PC-3 (cell line): ENCODE measurements at places on chromosomes 3 and 15.

GRCh38 chr3:127307112-127307835 lies 19.4 kb upstream of the PRR20G start:
- DNase-seq, result no peak
- no peak overlapping the region for H3K4me3 ChIP-seq
- H3K27ac ChIP-seq, result no peak overlapping the region
- H3K27me3 ChIP-seq, result peaks cover 31% of the 10 kb centered on the region
- peaks cover 4% of the 10 kb centered on the region for H3K4me1 ChIP-seq

- DNase-seq, result peak; percentile 31
- no peak overlapping the region for H3K4me3 ChIP-seq
- H3K36me3 ChIP-seq, result no peaks in the 10 kb centered on the region
- H3K27me3 ChIP-seq, result 0 out of 2 replicates have a peak, but pooled peaks cover 13% of the 10 kb centered on the region
These were observed 10.2 kb upstream of the LINGO1 start for GRCh38 chr15:77642793-77643430.

GRCh38 chr3:195580744-195581443 lies 2.8 kb downstream of the APOD start:
- DNase-seq, result no peak
- H3K4me3 ChIP-seq, result no peak overlapping the region
- H3K27ac ChIP-seq, result no peak overlapping the region
- no peaks in the 10 kb centered on the region for H3K27me3 ChIP-seq

DNA sequence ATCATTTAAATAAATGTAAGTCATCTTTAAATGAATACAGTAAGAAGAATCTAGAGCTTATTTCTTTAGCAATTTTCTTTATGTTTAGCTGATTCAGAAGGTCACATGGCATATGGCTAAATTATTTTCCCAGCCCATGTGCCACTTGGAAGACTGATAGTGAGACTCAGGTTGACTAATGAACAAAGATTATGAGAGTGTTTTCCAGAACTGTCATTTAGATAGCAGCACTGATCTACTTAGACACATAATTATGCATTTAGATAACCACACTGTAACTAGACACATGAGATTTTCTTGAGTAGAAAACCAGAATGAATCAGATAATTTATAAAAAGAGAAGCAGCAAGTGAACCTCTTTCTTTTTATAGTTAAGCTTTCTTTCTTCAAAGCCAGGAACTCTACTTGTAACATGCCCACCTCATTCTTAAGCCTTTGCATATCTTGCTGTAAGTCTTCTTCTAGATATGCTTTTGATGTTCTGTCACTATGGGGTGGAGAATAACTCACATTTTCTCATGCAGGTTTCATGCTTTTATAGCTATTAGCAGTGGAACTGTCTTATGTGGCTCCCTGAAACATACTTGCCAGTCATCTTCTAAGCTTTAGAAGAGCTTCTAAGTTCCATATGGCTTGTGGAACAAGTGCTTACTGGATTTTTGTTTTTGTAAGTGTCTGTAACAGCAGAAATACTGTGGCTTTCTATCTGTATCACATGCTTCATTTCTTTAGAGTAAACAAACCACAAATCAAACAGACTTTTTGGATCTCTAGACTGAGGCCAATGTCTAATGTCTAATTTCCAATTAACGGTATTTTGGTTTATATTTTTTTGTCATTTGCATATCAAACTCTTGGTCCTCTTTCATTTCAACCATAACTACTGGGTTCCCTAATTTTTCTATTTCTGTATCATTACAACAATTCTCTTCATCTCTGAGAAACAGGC lies 101.4 kb downstream of the LMLN start:
- no peak overlapping the region for H3K4me3 ChIP-seq
- DNase-seq, result no peak
- H3K4me1 ChIP-seq, result no peaks in the 10 kb centered on the region
- H3K36me3 ChIP-seq, result no peaks in the 10 kb centered on the region
- H3K27me3 ChIP-seq, result peaks cover 59% of the 10 kb centered on the region
- no peak overlapping the region for H3K27ac ChIP-seq

DNA sequence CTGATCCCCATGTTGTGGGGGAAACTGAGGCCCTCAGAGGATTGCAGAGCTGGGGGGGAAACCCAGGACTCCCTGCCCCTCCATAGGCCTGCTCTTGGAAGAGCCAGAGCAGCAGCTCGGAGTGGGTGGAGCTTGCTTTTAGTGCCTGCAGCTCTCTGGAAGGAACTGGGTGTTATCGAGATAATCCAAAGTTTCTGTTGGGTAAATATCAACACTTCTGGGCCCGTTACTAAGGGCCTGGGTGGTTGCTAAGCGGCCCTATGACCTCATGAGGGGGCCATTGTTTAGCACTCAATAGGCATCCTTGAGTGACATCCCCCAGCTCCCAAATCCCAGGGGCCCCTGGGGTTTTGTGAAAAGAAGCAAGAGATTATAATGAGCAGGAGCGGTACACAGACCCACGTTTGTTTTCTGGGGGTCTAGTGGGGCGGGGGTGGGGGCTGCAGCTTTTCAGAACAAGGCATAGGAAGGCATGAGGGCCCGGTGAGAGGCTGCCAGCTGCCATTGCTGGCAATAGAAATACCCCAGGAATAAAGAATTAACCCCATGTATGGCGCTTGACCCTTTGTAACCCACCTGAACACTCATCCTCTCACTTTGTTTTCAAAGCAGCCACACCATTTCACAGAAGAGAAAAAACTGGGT lies 48.3 kb upstream of the ATP2B2 start:
- H3K4me1 ChIP-seq, result peaks cover 19% of the 10 kb centered on the region
- H3K36me3 ChIP-seq, result no peaks in the 10 kb centered on the region
- H3K4me3 ChIP-seq, result no peak overlapping the region
- H3K27me3 ChIP-seq, result peaks cover 3% of the 10 kb centered on the region; the same call in 1 of the 2 replicates
- no peak overlapping the region for H3K27ac ChIP-seq
- no peak for DNase-seq

- peaks cover 9% of the 10 kb centered on the region; the same call in 1 of the 2 replicates for H3K4me1 ChIP-seq
- H3K36me3 ChIP-seq, result no peaks in the 10 kb centered on the region
- H3K4me3 ChIP-seq, result no peak overlapping the region
- H3K27me3 ChIP-seq, result no peaks in the 10 kb centered on the region
- DNase-seq, result no peak
These were observed 541.8 kb downstream of the NLGN1 start for GRCh38 chr3:173939331-173939730.

GRCh38 chr15:58698887-58699641 lies 50.4 kb downstream of the ADAM10 start:
- H3K36me3 ChIP-seq, result peaks cover 11% of the 10 kb centered on the region; the same call in 1 of the 2 replicates
- H3K27me3 ChIP-seq, result no peaks in the 10 kb centered on the region
- no peaks in the 10 kb centered on the region for H3K4me1 ChIP-seq
- no peak overlapping the region for H3K4me3 ChIP-seq
- no peak overlapping the region for H3K27ac ChIP-seq

GRCh38 chr3:55158345-55158744 lies 230.5 kb upstream of the LRTM1 start:
- H3K4me3 ChIP-seq, result no peak overlapping the region
- peaks cover 20% of the 10 kb centered on the region for H3K4me1 ChIP-seq
- DNase-seq, result no peak
- no peak overlapping the region; the same call in 1 of the 2 replicates for H3K27ac ChIP-seq
- no peaks in the 10 kb centered on the region for H3K36me3 ChIP-seq

DNA sequence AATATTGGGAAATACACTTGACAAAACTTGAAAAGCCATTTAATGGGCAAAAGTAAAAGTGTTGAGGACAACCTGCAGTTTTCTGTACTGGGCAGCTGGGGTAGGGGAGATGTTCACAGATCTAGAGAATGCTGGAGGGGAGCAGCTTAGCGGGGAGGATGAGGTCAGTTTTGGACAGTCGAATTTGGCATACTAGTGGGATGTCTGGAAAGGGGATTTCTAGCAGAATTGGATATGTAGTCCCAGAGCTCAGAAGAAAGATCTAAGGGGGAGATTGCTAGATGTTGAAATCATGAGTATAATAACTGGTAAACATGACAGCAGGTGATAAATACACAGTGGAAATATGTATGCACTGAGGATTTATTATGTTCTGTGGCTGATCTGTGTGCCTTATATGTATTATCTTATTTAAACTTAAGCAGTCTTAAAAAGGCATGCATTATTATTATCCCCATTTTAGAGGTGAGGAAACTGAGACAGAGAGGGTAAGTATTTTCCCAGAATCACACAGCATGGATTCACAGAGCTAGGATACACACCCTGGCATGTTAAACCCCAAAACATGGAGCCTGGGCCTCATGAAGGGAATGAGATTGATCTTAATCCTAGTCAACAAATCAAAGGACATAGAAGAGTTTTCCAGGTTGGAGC lies 42.7 kb downstream of the TLNRD1 start:
- no peaks in the 10 kb centered on the region for H3K36me3 ChIP-seq
- H3K27ac ChIP-seq, result no peak overlapping the region
- no peak overlapping the region for H3K4me3 ChIP-seq
- DNase-seq, result no peak

GRCh38 chr15:29270169-29270955 lies 740 bp upstream of the NSMCE3 start:
- H3K27me3 ChIP-seq, result no peaks in the 10 kb centered on the region
- H3K4me1 ChIP-seq, result peaks cover 20% of the 10 kb centered on the region
- H3K36me3 ChIP-seq, result no peaks in the 10 kb centered on the region
- peak; percentile 17 for DNase-seq

DNA sequence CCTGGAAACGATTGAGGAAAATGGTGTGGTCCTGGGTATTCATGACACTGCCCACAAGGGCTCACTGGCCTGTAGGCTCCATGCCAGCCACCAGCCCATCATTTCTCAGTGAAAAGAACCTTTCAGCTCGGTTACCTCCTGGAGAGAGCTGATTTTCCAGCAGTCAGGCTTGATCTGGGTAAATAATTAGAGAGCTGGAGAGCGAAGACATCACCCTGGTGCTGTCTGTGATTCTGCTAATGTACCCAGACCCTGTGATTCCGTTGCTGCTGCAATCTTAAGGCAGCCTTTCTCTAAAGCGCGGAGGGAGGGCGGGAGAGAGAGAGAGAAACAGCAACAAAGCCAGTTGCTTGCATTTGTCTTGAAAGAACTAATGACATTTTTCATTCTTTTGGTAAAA lies 221.9 kb upstream of the TOPAZ1 start:
- H3K4me3 ChIP-seq, result no peak overlapping the region
- H3K27ac ChIP-seq, result no peak overlapping the region
- no peaks in the 10 kb centered on the region for H3K27me3 ChIP-seq
- H3K4me1 ChIP-seq, result no peaks in the 10 kb centered on the region
- no peaks in the 10 kb centered on the region for H3K36me3 ChIP-seq

- H3K27me3 ChIP-seq, result no peaks in the 10 kb centered on the region
- no peak overlapping the region for H3K4me3 ChIP-seq
- no peaks in the 10 kb centered on the region for H3K36me3 ChIP-seq
- no peaks in the 10 kb centered on the region for H3K4me1 ChIP-seq
- DNase-seq, result no peak
These were observed 1354.7 kb upstream of the EPHA6 start for GRCh38 chr3:95459706-95460105.

DNA sequence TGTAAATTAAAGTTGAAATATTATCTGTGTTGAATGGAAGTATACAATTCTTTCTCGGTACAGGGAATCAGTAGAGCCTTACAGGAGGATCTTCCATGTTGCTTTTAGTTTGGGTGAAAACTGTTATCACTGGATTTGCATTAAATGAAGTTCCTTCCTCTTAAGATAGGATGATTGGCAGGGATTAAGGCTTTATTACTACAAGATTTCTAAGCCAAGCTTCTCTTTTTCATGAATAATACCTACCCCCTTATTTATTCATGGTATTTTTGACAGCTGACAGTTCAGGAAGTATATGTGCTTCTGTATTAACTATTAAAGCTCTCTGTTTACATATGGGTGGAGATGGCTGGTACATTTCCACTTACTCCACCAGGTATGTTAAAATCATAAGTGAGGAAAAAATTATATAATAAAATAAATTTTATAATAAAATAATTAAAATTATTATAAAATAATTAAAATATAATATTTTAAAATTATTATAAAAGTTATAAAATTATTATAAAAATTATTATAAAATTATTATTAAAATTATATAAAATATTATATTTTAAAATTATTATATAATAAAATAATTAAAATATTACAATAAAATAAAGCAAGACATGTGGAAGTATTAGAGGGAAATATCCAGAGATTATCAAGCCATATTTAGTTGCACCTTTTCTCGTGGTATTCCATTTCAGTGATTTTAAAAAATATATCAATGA lies 332.9 kb downstream of the ROBO2 start:
- H3K27ac ChIP-seq, result no peak overlapping the region
- peaks cover 4% of the 10 kb centered on the region; the same call in 1 of the 2 replicates for H3K27me3 ChIP-seq
- DNase-seq, result no peak
- no peaks in the 10 kb centered on the region for H3K36me3 ChIP-seq

DNA sequence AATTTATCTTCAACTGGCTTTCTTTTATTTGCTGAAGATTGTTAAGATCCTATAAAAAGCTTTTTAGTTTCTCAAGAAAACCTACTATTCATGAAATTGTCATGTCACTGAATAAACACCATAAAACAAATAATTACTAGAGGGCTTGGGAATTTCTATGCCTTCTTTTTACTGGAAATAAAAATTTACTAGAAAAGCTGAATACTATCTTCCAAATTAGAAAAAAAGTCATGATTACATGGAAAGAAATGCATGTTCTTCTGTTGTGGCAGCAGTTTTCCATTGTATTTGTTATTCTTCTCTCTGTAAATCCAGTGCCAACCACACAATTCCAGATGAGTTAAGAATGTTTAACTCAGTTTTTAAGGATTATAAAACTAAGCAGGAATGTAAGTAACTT lies 153.8 kb downstream of the RAP2B start:
- no peak overlapping the region for H3K4me3 ChIP-seq
- H3K27ac ChIP-seq, result peak overlapping the region; percentile 50
- no peaks in the 10 kb centered on the region for H3K36me3 ChIP-seq
- peak; percentile 61 for DNase-seq

- no peak overlapping the region for H3K4me3 ChIP-seq
- no peaks in the 10 kb centered on the region for H3K27me3 ChIP-seq
- no peaks in the 10 kb centered on the region for H3K4me1 ChIP-seq
- H3K27ac ChIP-seq, result no peak overlapping the region
- DNase-seq, result no peak
These were observed 508.8 kb downstream of the DIPK2A start for GRCh38 chr3:144480416-144480919.

- H3K36me3 ChIP-seq, result no peaks in the 10 kb centered on the region
- H3K4me3 ChIP-seq, result no peak overlapping the region
- H3K27ac ChIP-seq, result no peak overlapping the region
- peak; percentile 81 for DNase-seq
These were observed 79.4 kb upstream of the ATP11B start for GRCh38 chr3:182713743-182714517.

GRCh38 chr15:90706394-90707327 lies 10.5 kb upstream of the BLM start:
- no peak overlapping the region for H3K4me3 ChIP-seq
- H3K27me3 ChIP-seq, result no peaks in the 10 kb centered on the region
- DNase-seq, result no peak
- no peaks in the 10 kb centered on the region for H3K36me3 ChIP-seq
- no peaks in the 10 kb centered on the region for H3K4me1 ChIP-seq
- no peak overlapping the region for H3K27ac ChIP-seq

GRCh38 chr3:158111861-158112260 lies 2.0 kb downstream of the RSRC1 start:
- peaks cover 12% of the 10 kb centered on the region for H3K4me1 ChIP-seq
- no peaks in the 10 kb centered on the region for H3K36me3 ChIP-seq
- H3K27me3 ChIP-seq, result no peaks in the 10 kb centered on the region
- 0 out of 2 replicates have a peak overlapping the region, but pooled peaks have one; percentile 91 for H3K4me3 ChIP-seq

- no peak for DNase-seq
- H3K36me3 ChIP-seq, result no peaks in the 10 kb centered on the region
- 0 out of 2 replicates have a peak, but pooled peaks cover 5% of the 10 kb centered on the region for H3K4me1 ChIP-seq
- H3K27ac ChIP-seq, result no peak overlapping the region
- no peak overlapping the region for H3K4me3 ChIP-seq
These were observed 586.7 kb downstream of the NTRK3 start for GRCh38 chr15:87669846-87670245.

GRCh38 chr3:77500721-77501120 lies 460.8 kb downstream of the ROBO2 start:
- DNase-seq, result no peak
- H3K4me3 ChIP-seq, result no peak overlapping the region
- no peak overlapping the region for H3K27ac ChIP-seq
- H3K36me3 ChIP-seq, result no peaks in the 10 kb centered on the region
- no peaks in the 10 kb centered on the region for H3K27me3 ChIP-seq
